ENCODE measurements at places on chromosomes 4 and X.

DNA sequence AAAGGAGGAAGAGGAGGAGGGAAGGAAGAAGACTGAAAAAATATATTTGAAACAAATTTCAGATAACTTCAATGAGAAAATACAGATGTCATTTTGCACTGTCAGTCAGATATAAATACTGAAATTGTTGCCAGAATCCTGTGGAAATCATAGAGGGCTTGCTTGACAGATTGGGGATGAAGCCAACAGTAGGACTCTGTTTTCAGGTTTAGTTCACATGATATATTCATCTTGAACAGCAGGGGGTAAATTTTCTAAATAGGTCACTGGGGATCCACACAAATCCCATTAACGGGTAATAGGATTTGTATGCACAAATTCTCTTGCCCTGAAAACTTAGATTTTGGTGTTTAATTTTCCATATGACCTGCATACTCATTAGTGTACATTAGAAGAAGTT lies 103.3 kb upstream of the PCDH18 start:
- no peak for DNase-seq

DNA sequence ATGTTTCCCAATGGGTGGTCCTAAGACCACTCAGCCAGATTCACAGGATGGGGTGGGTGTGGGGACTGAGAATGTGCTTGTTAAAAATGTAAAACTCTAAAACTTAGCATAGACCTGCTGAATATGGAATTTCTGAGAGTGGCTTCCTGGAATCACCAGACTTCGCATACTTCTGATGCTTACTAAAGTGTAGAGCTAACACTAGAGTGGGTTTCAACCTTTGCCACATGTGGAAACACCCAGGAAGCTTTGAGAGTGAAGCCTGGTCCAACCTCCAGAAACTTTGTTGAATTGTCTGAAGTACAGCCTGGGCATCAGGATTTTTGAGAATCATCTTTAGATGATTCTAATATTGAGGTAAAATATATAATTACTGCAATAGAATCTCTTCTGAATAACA lies 167.8 kb upstream of the EDNRA start:
- DNase-seq: no peak

DNA sequence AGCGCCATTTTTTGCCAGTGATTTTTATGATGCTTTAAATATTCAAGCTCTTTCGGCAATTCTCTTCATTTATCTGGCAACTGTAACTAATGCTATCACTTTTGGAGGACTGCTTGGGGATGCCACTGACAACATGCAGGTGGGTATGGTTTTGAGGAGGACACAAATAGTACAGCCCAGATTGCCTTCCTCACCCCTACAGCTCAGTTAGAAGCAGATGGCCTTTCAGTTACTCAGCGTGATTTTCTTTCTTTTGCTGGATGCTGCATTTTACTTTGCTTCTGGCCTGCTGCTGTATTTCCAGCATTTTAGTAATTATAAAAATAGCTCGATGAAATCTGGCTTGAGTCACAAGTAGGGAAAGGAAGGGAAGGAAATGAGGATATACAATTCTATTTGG lies 114.7 kb downstream of the SLC4A4 start:
- no peak for DNase-seq

DNA sequence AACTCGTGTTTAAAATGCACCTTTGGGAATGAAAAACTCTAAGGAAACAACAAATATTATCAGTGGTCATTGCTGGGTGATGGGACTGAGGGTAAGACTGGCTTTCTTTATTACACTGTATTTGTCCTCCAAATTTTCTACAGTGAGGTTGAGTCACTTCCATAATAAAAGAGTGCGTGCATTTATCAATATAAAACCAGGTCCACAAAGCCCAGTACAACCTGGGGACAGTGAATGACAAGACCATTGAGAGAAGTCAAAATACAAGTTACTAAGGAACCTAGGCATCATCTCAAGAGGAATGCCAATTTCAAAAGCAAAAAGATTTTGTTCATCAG lies 76.4 kb downstream of the MAGED4 start:
- no peak for DNase-seq

DNA sequence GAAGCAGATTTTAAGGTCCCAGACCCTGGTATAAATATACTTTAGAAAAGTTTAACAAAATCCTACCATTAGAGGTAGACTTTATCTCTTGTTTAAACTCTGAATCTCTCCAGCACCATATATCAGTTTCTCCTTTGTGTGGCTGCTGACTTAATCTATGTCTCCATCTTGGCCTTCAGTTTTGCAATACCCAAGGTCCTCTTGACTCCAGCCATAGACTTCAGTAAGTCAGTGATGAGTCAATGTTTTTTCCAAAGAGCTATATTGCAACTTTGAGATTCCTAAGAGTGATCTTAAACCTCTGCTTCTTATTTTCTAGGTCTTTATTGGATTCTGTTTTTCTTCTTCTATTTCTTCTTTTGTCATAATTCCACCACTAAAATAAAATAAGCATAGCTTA lies 50.8 kb upstream of the ADGRL3 start:
- DNase-seq: no peak

DNA sequence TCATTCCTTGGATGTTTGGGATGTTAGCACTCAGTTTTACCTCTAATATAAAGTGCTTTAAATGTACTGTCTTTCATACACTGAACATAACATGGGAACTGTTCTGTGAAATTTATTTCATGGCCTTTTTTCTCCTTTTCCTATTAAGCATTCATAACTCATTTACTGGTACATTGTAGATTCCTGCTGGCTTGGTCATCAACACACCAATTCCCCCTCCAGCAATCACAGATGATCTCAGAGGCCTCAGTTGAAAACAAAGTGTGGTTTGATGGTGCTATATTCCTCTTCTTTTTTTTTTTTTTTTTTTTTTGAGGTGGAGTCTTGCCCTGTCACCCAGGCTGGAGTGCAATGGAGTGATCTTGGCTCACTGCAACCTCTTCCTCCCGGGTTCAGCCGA lies 61.9 kb upstream of the FAM47B start:
- DNase-seq: no peak

DNA sequence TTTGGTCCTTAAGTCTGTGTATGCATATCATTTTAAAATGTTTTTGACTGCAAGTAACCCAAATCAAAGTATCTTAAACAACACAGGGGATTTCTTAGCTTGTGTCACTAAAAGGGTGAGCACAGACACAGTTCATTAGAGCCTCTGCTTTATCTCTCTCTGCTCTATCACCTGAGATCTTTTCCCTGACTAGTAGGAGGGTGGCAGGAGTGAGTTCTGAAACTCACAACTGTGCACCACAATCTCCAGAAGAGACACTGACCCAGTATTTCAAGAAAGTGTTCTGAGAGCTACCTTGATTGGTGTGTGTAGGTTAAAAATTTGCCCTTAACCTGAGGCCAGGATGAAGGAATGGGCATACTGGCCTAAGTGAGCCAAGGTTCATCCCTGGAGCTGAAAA lies 24.8 kb downstream of the CCSER1 start:
- no peak for DNase-seq

- DNase-seq: no peak
Observed at GRCh38 chrX:7926914-7927258, 327 bp downstream of the PNPLA4 start.

Data from CD4-positive, alpha-beta T cell treated with Interleukin-21 for 1 hour (primary cell).